Activated naive CD8-positive, alpha-beta T cell treated with anti-CD3 and anti-CD28 coated beads, Interleukin-2, amount 10 ng/mL, durations not matched to agents 7 days and 5 days (primary cell): ENCODE measurements at places on chromosomes 2 and 18. TPM values are rescaled to one million over a fixed set of nuclear protein-coding genes. Genes with fewer than 3 reads are reported as not detected.

DNA sequence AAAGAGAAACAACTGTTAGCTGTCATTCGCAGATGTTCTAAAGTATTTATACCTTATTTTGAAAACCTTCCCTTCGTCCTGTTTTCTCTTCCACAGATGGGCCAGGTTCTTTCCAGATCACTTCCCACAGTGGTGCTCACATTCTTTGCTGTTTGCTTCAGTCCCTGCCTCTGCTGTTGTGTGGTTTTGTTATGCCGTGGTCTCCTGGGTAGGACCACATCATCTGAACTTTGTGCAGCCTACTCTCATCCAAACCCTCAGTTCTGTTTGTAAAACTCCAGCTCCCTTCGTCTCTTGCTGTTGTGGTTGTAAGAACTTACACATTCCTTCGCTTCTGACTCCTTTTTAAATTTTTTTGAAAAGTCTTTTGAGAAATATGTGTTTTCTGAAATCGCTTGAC lies 38.1 kb downstream of the ZNF236 start:
- DNase-seq: no peak

DNA sequence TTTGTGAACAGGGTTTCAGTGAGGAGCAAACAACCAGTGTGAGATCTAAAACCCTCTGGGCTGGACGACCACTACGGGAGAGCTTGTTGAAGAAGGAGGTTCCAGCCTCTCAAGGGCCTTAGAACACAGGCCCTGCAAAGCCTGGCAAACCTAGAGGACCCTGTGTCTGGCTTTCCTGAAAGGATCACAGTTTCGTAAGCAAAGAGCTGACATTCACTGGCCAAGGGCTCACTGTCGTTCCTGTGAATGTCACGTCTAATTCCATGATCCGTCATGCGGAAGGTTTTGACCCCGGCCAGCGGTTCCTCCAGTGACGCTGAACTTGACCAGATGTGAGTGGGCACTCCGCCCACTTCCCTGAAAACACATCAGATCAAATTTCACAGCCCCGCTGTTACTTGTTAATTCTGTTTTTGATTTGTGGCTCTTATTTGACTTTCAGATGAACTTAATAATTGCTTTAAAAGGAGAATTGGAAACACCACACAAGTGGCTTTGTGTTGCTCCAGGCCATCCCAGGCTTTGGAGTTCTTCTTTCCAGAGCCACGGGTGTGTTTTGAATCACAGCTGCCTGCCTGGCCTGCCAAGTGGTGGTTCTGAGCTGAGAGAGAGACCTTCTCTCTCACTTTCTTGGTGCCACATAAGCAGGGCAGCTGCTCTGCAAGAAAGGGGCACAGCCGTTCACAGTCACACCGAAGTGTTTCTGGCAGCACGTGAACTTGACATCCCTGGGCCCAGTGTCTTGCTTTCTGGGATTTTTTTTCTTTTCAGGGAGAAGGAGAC lies 308.4 kb downstream of the NDUFA10 start:
- no peak for DNase-seq

DNA sequence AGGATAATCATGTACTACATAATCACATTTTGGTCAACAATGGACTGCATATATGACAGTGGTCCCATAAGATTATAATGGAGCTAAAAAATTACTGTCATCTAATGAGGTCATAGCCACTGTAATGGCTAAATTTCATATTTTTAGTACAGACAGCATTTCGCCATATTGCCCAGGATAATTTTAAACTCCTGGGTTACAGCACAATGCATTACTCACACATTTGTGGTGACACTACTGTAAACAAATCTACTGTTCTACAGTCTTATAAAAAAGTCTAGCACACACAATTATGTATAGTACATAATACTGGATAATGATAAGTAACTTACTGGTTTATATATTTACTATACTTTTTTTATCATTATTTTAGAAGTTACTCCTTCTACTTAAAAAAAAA lies 12.8 kb downstream of the EIF2AK2 start:
- no peak for DNase-seq

DNA sequence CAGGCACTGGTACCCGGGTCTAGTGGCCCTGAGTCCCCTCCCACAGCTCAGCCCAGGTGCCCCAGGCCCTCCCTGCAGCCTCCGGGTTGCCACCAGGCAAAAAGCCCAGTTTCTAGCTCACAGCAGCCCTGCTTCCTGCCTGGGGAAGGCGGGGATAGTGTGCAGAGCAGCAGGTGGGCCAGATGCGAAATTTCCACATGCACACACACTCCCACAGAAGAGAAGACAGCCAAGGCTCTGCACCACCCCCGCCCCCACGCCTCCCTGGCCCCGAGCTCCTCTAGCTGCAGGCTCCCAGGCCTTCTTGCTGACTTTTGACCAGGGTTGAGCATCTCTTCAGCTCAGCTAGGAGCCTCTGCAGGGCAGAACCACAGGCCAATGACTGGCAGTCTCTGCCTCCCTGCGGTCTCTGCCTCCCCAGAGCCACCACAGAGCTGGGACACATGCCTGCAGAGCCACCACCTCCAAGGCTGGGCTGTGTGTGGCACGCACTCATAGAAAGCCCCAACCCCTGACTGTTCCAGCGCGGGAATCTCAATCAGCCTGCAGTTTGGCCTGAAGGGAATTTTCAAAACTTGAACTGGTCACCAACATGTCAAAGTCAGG lies 7.2 kb downstream of the SLC66A2 start:
- peak; percentile 54 for DNase-seq

- DNase-seq: no peak
Measured at GRCh38 chr18:55893948-55894347, 306.0 kb upstream of the TCF4 start.

- no peak for DNase-seq
Measured at GRCh38 chr2:114754907-114755563, 312.6 kb downstream of the DPP10 start.

- no peak for DNase-seq
Measured at GRCh38 chr2:69217333-69218080, 169.5 kb downstream of the GFPT1 start.

- DNase-seq: no peak
Measured at GRCh38 chr2:165162466-165162865, 41.4 kb downstream of the SCN3A start.

DNA sequence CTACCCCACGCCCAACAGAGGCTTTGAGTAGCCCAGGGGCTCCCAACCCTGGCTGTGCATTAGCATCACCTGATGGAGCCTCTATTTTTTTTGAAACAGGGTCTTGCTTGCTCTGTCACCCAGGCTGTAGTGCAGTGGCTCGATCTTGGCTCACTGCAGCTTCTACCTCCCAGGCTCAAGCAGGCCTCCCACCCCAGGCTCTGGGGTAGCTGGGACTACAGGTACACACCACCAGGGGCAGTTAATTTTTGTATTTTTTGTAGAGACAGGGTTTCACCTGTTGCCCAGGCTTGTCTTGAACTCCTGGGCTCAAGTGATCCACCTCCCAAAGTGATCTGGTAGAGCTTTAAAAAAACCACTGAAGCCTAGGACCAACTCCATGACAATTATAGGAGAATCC lies 394.8 kb upstream of the ATP5MC3 start:
- DNase-seq: no peak

GRCh38 chr18:1078301-1078700 lies 173.6 kb downstream of the ADCYAP1 start:
- no peak for DNase-seq

DNA sequence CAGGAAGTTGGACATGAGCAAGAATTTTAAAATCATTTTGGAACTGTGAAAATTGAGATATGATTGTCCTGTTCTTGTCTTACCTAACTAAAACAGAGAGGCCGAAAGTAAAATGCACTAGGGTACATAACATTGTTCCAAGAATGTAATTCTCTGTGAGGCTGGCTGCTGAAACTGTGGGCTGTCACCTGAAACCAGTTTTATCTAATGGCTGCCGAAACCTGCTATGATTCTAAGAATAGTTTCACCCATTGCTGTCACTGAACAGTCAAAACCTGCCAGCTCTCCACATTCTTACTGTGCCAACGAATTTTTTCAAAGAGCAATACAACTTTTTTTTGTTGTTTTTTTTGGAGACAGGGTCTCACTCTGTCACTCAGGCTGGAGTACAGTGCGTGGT lies 119.3 kb upstream of the ZSWIM2 start:
- DNase-seq: no peak

- no peak for DNase-seq
Measured at GRCh38 chr2:174692256-174692919, 71.9 kb downstream of the CHRNA1 start.

Gene DOK6
- not detected for total RNA-seq

Gene SIX3
- not detected for total RNA-seq

Gene KIF1A
- 2.0 TPM for total RNA-seq

Gene MAP2
- not detected for total RNA-seq

Gene GKN2
- total RNA-seq: not detected

Gene NCKAP5
- not detected for total RNA-seq

Gene KIAA2012
- not detected for total RNA-seq

Gene SMYD1
- total RNA-seq: not detected

Gene RASGRP3
- 7.5 TPM for total RNA-seq

Gene HOXD8
- total RNA-seq: not detected
